ENCODE measurements at places on chromosomes 16 and 17. TPM values are rescaled to one million over a fixed set of nuclear protein-coding genes. Genes with fewer than 3 reads are reported as not detected.

The MFAP4 gene
- total RNA-seq: 47.1 TPM

The NLRC3 gene
- under 0.01 TPM for total RNA-seq

The CALB2 gene
- under 0.01 TPM for total RNA-seq

The ZNF597 gene
- 1.3 TPM for total RNA-seq

The CCDC154 gene
- total RNA-seq: 0.32 TPM

The MT1F gene
- not detected for total RNA-seq

The AANAT gene
- not detected for total RNA-seq

The ADAP2 gene
- 1.3 TPM for total RNA-seq

The C16orf96 gene
- total RNA-seq: under 0.01 TPM

The COX11 gene
- total RNA-seq: 110 TPM

The OR3A3 gene
- total RNA-seq: not detected

The FOXL1 gene
- total RNA-seq: 7.2 TPM

The FAM20A gene
- 11.2 TPM for total RNA-seq

The KRT27 gene
- total RNA-seq: not detected

The WNK4 gene
- total RNA-seq: 0.09 TPM
